ENCODE measurements at places on chromosomes 13 and 19.

- DNase-seq: peak; percentile 95
These were observed 7.5 kb downstream of the EMP3 start for GRCh38 chr19:48332662-48333466.

DNA sequence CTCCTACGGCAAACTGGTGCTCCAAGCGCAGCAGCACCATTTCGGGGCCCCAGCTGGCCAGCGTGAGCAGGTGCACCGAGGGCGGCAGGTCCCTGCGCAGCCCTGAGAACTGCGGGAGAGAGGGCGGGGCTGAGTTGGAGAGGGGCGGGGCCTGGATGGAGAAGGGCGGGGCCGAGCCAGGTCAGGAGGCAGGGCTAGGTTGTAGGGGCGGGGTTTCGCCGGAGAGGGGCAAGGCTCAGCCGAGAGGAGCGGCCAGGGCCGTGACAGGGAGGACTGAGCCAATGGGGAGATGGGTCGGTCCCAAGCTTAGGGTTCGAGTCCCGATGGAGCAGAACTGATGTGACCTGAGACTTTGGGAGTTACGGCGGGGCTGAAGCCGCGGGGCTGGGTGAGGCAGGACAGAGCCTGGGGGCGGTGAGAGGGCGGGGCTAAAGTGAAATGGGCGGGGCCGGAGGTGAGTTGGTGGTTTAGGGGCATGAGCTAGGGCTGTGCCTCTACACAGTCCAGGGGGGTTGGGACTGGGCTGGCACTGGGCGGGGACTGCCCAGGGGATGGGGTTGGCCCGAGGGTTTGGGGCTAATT lies 19.0 kb downstream of the MAN2B1 start:
- DNase-seq: no peak

DNA sequence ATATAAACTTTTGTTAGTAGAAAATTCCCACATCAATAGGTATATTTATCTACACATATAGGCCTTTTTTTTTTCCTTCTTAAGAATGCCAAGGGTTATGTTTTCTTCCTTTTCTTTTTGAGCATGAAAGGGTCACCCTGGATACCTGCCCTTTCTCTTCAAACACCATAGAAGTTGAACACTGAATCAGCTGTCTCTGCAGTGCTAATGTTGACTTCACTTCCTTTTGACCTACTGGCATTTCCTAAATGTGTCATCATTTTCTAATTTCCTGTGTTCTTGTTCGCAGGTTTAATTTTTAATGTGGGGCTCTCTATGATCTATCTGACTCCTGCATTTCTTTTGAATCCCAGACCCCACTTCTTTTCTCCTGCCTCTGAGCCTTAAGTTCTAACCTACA lies 532.0 kb downstream of the GPC6 start:
- DNase-seq: no peak

DNA sequence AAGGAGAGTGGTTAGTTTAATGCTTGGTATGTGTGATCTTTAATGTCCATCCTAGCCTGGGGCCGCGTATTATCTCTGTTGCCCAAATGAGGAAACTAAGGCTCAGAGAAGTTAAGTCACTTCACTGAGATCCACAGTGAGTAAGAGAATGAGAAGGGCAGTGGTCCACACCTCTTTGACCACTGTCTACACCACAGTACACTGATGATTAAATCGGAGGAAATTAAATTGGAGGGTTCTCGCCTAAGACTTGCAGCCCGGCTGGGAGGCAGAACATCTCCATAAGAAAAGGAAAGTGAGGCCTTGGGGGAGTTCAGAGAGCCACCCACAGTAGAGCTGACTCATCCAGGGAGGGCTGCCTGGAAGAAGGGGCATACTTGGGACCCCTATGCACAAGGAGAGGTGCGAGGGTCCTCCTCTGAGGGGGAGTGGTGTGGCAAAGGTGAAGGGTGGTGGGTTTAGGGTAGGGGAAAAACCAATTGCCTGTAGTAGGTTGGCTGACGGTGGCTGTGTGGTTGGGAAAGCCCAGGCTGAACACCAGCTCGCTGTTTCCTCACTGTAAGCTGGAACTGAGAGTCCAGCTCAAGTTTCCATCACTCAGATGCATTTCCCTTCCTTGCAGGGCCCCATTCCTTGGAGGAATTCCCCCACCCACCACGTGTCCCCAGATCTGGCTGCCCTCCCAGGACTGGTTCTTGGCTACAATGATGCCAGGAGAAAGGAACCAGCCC lies 15.0 kb upstream of the DHRS12 start:
- no peak for DNase-seq

DNA sequence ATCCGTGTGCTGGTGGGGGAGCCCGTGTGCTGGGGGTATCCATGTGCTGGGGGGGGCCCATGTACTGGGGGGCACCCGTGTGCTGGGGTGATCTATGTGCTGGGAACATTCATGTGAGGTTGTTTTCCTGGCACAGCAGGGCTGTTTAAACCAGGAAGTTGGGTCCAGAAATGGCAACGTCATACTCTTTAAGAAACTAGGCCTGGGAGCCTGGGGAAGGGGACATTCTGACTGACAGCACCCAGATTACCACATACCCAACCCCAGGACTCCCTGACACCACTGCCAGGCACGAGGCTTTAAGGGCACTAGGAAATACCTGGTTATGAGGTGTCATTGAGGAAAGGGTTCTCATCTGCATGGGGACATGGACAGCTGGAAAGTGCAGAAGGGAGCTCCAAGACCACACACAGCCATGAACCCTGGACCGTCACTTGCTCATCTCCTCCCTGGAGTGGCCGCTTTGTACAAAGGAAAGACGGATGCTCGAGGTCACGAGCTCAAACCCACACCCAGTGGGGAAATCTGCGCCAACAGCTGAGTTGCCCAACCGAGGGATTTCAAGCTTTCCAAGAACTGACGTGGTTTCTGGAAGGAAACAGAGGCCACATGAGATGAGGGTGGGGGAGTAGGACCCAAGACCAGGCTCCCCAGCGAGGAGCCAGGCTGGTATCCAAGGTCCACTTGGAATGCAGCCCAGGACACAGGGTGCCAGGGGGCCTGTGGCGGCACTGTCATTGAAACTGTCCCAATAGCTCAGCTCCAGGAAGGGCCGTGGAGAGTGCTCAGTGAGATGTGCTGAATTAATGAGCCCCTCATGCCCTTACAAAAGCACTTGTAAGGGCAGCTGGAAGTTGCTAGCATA lies 40.9 kb downstream of the RAB20 start:
- no peak for DNase-seq

DNA sequence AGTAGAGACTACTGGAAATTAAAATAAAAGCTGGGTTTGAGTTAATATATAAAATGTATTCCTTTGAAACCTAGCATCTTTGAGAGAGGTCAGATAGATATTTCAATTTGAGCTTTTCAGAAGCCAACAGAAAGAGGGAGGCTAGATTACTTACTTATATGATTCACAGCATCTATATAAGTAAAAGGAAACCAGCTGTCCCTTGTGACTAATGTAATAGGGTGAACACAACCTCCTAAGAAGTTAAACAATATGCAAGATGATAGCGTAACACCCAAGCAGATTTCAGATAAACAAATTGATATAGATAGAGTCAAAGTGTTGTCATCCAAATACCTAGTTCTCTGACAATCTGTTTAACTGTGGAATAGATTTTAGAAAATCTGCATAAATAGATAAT lies 393.5 kb upstream of the GPC6 start:
- DNase-seq: no peak

DNA sequence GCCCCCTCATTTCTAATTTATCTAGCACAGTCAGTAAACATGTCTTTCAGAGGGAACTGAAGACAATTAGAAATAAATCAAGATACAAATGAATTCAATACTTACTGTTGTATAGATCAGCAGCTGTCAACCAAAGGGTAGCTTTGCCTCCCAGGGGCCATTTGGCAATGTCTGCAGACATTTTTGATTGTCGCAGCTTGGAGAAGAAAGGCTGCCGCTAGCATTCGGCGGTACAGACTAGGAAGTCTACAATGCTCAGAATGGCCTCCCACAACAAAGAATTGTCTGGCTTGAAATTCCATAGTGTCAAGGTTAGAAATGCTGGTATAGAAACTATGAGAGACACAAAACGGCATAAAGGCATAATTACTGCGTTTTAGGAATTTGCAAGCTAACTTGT lies 91.6 kb downstream of the RGCC start:
- no peak for DNase-seq

GRCh38 chr13:33189470-33189869 lies 96.1 kb downstream of the STARD13 start:
- DNase-seq: no peak

- DNase-seq: no peak
These were observed 49.9 kb upstream of the ADGRE1 start for GRCh38 chr19:6837525-6837924.

DNA sequence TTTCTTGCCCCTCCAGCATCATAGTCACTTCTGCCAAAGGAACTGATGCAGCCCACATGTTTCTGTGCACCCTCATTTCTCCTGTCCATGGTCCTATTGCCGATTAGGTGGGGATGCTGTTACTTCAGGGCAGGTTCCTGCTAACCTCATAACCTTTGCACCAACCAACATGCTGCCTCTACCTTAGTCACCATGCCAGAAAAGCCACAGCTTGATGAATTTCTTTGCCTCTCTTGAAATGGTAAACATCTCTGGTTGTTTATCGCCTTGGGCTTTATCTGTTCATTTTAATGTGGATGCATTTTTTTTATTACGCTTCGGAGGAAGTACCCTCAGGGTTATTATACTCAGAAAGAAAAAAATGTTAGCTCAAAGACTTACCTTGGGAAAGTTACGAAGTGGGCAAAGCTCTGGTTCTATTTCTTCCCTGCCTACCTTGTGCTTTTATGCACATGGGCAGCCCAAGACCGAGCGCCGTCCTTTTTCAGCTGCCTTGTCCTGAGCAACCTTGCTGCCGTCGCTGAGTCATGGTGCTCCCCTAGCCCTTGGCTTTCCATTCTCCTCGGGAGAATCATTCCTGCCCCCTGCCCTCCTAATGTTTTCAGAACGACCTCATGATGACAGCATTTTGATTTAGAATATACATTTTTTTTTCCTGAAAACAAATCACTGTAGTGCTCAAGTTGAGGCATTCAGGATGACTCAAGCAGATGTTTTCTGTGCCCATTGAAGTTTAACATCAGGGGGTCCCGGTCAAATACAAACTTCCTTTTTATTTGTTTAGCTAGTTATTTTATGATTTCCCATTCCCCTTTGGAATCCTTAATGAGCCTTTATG lies 280.0 kb downstream of the SHISA2 start:
- DNase-seq: no peak

GRCh38 chr19:30226464-30227011 lies 145.6 kb upstream of the ZNF536 start:
- no peak for DNase-seq

DNA sequence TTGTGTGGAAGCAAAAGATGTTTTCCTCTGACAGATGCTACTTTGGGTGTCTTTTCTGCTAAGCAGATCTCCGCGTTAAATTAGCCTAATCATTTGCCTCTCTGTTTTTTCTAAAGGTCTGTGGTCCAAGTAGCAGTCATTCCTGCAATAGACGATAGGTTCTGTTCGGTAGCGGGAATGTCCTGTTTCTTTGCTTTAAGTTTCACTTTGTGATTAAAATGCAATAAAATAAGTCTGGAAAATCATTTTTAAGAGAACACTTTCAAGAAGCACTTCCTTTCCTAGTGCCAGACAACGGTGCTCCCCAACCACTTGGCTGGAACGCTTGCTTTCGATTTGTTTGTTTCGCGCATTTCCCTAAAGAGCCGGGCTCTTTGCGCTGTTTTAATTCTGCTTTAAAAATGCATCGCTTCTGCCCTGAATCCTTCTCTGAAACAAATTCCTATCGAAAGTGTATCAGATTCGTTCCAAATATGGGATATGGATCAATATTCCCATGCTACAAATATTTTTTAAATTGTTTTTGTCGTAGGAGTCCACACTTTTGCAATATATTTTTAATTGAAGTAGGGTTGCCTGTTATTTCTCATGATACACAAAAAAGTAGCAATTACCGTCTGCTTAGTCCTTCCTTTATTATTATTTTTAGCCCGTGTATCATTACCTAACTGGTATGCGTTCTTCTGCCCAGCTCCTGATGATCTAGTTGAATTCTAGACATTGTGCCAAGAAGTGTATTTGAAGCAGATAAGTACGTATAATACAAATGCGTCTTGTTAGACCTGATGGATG lies 14.2 kb downstream of the ZIC2 start:
- no peak for DNase-seq

DNA sequence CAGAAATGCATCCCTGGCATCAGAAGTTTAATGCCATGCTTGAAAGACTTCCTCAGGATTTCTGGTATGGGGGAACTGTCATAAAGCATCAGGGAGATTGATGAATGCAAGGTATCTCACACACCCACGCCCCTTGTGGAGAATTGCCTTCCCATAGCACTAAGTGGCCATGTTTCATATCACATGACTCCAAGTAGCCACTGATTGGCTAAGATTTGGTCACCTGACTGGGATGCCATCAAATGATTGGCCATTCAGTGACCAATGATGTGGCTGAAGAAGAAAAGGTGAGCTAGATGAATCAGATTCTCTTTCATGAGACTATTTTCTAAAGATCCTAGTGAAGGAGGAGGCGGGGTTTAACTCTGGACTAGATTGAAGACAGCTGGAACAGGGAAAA lies 7.3 kb downstream of the KLK8 start:
- DNase-seq: no peak

GRCh38 chr13:36108954-36109353 lies 22.2 kb downstream of the DCLK1 start:
- no peak for DNase-seq

DNA sequence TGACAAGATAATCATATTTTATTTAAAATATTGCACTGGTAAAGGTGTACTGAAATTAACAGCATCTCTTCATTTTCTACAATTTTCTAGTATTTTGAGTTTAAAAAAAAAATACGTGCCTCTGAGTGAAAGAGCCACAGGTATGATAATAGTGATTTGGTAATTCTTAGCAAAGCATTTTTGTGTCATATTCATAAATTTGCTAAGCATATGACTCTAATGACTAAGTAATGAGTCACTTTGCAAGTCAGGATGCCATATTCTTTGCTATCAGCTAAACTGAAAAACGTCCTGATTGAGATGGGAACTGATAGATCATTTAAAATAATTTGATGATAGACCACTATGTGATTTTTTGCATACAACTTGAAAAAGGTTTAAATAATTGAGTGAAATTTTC lies 136.1 kb upstream of the IRS2 start:
- DNase-seq: no peak

- no peak for DNase-seq
These were observed 88.6 kb downstream of the KLF12 start for GRCh38 chr13:74045583-74045982.

DNA sequence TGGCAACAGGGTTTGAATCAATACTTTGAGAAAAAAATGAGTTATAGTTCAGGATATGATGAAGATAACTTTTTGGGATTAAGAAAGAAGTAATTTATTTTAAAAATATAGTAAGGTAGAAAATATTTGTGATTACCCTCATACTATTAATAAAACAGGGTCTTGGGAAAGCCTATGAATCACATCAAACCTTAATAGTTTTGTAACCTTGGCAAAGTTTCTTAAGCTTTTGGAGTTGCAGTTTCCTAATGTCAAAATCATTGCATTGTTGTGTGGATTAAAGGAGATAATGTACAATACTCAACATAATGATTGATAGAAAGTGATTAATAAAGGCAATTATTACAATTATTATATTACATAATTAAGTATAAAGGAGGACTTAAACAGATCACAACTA lies 149.0 kb downstream of the LMO7 start:
- DNase-seq: no peak
